Ureter (tissue), 1 donor: ENCODE measurements at places on chromosomes 1 and 21. TPM values are rescaled to one million over a fixed set of nuclear protein-coding genes. Genes with fewer than 3 reads are reported as not detected.

Gene KIF17
- 2.2 TPM for total RNA-seq

Gene ETV3L
- not detected for total RNA-seq

Gene PTPN14
- total RNA-seq: 88.5 TPM

Gene AGL
- 26.4 TPM for total RNA-seq

Gene NEK2
- not detected for total RNA-seq

Gene PADI4
- 0.23 TPM for total RNA-seq

- no peak for DNase-seq
These were observed 43.9 kb upstream of the TSPEAR start for GRCh38 chr21:44755227-44755626.

GRCh38 chr1:35576061-35576765 lies 3.1 kb downstream of the TFAP2E start:
- no peak for DNase-seq

- DNase-seq: no peak
These were observed 108.0 kb upstream of the KIF26B start for GRCh38 chr1:245046769-245047168.

- DNase-seq: no peak
These were observed 356.8 kb upstream of the B3GALT2 start for GRCh38 chr1:193543259-193543658.

GRCh38 chr1:116909512-116910378 lies at the start of gene PTGFRN:
Gene PTGFRN, plus strand, starts transcription at chr1:116909916. Its CDS starts 288 bp downstream, at chr1:116910204.
- peak; percentile 75 for DNase-seq

DNA sequence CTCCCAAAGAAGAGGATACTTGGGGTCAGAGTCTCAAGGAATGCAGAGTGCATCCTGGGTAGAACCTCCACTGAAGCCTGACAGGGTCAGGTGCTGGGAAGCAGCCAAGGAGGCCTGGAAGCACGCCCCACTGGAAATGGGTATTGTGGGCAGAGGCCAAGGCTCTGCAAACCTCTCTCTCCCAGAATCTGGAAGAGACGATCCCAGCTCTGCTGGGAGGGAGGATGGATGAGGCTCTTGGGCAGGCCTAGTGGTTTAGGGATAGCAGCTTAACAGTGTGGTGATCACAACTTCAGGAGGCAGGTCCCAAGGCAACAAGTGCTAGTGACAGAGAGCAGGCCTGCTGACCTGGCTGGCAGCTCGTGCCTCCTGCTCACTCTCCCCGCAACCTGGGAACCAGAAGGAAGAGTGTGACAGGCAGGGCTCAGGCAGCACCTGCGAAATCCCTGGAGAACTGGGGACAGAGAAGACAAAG lies 641.0 kb downstream of the PLPP3 start:
- DNase-seq: no peak

- DNase-seq: no peak
These were observed 17.4 kb upstream of the GJA9 start for GRCh38 chr1:38898653-38899230.

DNA sequence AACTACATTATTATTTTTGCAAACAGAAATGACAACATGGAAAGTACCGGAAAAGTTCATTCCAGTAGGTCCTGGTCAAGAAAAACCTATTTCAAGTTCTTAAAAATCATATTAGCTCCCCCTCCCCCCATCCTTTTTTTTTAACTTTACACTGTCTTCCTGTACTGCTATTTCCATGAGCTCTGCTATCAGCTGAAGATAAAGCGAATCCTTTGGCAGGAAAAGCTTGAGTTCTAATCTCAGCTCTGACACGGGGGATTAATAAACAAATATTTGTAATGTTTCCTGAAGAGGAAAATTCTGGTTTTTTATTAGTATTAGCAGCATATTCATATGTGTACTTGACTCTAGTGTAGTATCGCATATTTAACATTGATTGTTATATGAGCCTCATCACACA lies 190.7 kb upstream of the ESRRG start:
- no peak for DNase-seq

DNA sequence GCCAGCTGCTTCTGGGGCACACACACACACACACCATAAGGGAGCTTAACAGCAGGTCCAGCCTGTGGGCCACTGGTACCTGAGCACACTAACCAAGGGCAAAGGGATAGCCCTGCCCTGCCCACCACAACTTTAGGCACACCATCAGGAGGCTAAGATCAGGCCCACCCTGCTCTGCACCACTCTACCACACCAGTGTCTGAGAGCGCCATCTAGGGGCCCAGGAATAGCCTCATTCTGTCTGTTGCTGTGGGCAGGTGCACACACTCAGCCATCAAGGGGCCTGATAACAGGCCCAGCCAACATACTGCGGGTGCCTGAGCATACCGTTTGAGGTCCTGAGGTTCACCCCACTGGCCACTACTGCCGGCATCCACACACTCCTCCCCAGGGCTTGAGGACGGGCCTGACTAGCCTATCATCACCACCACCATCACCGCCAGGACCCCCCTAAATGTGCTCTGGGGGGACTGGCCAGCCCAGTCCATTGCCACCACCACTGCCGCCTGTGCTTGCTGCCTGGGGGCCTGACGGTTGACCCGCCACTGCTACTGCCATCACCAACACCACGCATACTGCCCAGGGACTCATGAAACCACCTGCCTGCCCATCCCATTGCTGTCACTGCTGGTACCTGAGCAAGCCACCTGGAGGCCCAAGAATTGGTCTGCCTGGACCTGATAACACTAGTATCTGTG lies 31.3 kb downstream of the NSL1 start:
- no peak for DNase-seq

GRCh38 chr1:225870911-225871310 lies 11.3 kb downstream of the TMEM63A start:
- no peak for DNase-seq

- no peak for DNase-seq
These were observed at the start of gene GBP6 for GRCh38 chr1:89363638-89364536. Gene GBP6, plus strand, starts transcription at chr1:89364059. Its CDS starts 4,493 bp downstream, at chr1:89368552.

- DNase-seq: no peak
These were observed 1.5 kb downstream of the TNFSF18 start for GRCh38 chr1:173049322-173049633.

GRCh38 chr1:246039584-246039983 lies 467.5 kb downstream of the SMYD3 start:
- DNase-seq: no peak

DNA sequence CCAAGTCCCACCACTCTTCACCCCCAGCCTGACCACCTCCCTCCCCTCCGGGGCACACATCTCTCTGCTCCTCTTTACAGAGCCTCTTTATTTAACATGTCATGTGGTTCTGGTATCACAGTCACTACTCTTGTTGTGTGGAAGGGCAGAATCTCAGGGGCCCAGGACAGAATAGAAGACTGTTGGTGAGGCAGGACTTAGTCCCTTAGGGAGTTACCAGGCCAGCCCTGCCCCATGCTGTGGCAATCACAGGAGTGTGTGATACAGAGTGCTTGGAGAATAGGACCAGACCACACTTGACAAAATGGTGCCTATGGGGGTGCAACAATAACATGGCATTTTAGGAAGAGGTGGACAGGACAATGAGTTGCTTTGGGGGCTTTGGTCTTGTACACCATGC lies 43.0 kb upstream of the CRNN start:
- no peak for DNase-seq
